ENCODE measurements at places on chromosomes 11 and 22. TPM values are rescaled to one million over a fixed set of nuclear protein-coding genes. Genes with fewer than 3 reads are reported as not detected.

Gene PHOX2A
- total RNA-seq = not detected

GRCh38 chr11:88275636-88276035, 61.9 kb downstream of the CTSC start:
- no peaks in the 10 kb centered on the region for H3K27me3 ChIP-seq
- DNase-seq = no peak
- H3K27ac ChIP-seq = no peak overlapping the region
- H3K36me3 ChIP-seq = no peaks in the 10 kb centered on the region

- no peak overlapping the region for H3K27ac ChIP-seq
- no peaks in the 10 kb centered on the region for H3K27me3 ChIP-seq
- H3K4me3 ChIP-seq = no peak overlapping the region
- H3K4me1 ChIP-seq = peaks cover 4% of the 10 kb centered on the region
- H3K36me3 ChIP-seq = no peaks in the 10 kb centered on the region
Measured at GRCh38 chr11:77776455-77776854, 44.1 kb downstream of the RSF1 start.

DNA sequence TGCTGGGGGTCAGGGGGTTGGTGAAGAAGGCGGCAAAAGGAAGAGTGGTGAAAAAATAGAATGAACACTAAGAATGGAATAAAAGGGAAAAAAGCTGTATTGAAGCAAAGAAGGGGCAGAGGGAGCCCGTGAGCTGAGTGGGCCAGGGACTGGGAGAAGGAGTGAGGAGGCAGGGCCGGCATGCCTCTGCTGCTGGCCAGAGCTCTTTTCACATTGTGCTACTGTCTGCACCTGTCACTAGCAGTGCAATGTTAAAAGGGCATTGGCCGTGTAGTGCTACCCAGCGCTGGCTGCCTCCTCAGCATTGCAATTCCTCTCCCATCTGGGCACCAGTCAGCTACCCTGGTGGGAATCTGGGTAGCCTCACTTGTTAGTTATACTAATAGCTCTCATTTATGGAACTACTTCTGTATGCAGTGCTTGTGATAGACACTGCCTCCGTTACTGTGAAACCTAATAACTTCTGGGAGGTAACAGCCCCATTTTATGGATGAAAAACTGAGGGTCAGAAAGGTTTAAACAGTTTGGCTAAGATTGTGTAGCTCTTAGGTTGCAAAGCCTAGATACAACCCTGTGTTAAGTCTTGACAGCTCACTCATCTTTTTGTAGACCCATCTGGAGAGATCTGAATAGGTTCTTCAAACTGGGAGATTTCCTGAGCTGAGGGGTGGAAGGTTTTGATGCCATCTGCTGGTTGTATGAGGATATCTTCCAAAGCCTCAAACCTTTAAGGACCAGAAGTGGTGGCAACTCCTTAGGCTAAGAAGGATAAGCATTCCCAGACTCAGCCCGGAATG, 8.5 kb downstream of the YPEL4 start:
- H3K27me3 ChIP-seq = no peaks in the 10 kb centered on the region
- H3K4me3 ChIP-seq = no peak overlapping the region
- H3K36me3 ChIP-seq = no peaks in the 10 kb centered on the region
- no peak overlapping the region for H3K27ac ChIP-seq
- peaks cover 4% of the 10 kb centered on the region for H3K4me1 ChIP-seq

DNA sequence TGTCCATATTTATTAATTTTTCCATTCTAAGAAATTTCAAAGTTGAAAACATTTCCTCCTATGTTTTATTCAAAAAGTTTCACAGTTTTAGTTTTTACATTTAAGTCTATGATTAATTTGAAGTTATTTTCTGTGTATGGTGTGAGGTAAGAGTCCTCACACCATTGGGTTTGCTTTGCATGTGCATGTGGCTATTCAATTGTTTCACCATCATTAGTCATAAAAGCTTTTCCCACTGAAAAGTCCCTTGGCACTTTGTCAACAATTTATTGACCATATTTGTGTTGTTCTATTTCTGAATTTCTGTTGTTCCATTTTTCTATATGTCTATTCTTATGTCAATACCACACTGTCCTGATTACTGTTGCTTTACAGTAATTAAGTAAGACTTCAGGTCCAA, 186.5 kb downstream of the KIF18A start:
- H3K36me3 ChIP-seq = no peaks in the 10 kb centered on the region
- H3K4me1 ChIP-seq = no peaks in the 10 kb centered on the region
- H3K27me3 ChIP-seq = no peaks in the 10 kb centered on the region
- no peak for DNase-seq

Gene CALCA
- not detected for total RNA-seq

DNA sequence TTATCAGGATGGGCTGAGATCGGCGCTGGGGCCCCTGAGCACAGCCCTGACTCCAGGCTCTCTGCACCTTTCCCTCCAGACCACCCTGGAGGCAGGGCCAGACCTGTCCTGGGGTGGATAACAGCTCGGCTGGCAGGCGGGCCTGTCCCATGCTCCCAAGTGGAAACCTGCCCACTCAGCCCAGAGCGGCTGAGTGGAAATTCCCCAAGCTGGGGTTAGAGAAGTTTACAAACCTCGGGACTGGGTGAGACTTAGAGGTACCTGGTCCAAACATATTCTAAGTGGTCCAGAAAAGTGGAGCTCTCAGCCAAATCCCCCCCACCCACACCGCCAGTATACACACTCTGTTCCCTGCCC, 4.8 kb upstream of the FXYD2 start:
- H3K27ac ChIP-seq = peak overlapping the region; percentile 58
- peaks cover 23% of the 10 kb centered on the region for H3K4me1 ChIP-seq
- H3K36me3 ChIP-seq = no peaks in the 10 kb centered on the region
- H3K4me3 ChIP-seq = no peak overlapping the region

DNA sequence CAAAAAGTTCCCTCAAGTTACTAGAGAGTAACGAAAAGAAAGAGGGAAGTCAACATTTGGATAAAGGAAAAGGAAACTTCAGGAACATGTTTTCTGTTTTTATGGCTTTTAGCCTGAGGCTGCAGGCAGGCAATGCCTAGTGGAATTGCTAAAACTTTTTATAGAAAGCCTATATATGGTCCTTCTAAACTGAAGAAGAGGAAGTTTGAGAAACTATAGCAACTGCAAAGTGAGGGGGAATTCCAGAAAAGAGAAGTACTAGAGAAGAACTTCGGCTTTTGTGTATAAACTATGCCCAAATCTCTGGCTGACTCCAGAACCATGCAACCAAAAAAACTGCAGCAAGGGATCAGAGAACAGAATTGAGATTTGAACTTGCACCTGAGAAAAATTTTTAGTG, 74.3 kb upstream of the ARHGAP42 start:
- H3K36me3 ChIP-seq = no peaks in the 10 kb centered on the region
- no peak overlapping the region for H3K4me3 ChIP-seq
- H3K27me3 ChIP-seq = no peaks in the 10 kb centered on the region
- H3K27ac ChIP-seq = no peak overlapping the region
- H3K4me1 ChIP-seq = no peaks in the 10 kb centered on the region

GRCh38 chr11:13268791-13269190, 8.8 kb upstream of the BMAL1 start:
- H3K4me3 ChIP-seq = no peak overlapping the region
- H3K4me1 ChIP-seq = no peaks in the 10 kb centered on the region
- no peak for DNase-seq
- H3K27me3 ChIP-seq = no peaks in the 10 kb centered on the region

Gene SLC1A2
- 55.5 TPM for total RNA-seq

DNA sequence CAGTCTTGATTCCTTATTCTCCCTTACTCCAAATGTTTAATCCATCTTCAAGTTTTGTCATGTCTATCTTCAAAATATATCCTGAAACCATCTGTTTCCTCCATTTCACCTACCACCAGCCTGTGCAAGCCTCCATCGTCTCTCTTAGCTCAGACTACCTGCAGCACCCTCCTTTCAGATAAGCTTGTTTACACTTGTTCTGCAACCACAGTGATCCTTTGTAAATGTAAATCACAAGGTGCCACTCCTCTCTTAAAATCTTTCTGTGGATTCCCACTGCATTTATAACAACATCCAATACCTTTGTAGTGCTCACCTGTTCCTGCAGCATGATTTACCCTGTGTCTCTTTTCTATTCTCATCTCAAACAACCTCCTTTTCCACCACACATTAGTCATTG, 31.8 kb upstream of the GPR83 start:
- no peaks in the 10 kb centered on the region for H3K4me1 ChIP-seq
- DNase-seq = no peak
- no peaks in the 10 kb centered on the region for H3K27me3 ChIP-seq
- H3K4me3 ChIP-seq = no peak overlapping the region

Gene IGLL1
- total RNA-seq = not detected

GRCh38 chr11:124670732-124671131, 2.8 kb downstream of the SIAE start:
- DNase-seq = no peak
- H3K27me3 ChIP-seq = no peaks in the 10 kb centered on the region
- H3K27ac ChIP-seq = no peak overlapping the region
- H3K4me1 ChIP-seq = peaks cover 7% of the 10 kb centered on the region
- no peak overlapping the region for H3K4me3 ChIP-seq
- no peaks in the 10 kb centered on the region for H3K36me3 ChIP-seq

Measured in pancreas (tissue), 10 donors.